ENCODE measurements at places on chromosomes 11 and 22. TPM values are rescaled to one million over a fixed set of nuclear protein-coding genes. Genes with fewer than 3 reads are reported as not detected.

MAJIN gene
- polyA plus RNA-seq, result not detected

ARHGEF17 gene
- 50.3 TPM for polyA plus RNA-seq

DNA sequence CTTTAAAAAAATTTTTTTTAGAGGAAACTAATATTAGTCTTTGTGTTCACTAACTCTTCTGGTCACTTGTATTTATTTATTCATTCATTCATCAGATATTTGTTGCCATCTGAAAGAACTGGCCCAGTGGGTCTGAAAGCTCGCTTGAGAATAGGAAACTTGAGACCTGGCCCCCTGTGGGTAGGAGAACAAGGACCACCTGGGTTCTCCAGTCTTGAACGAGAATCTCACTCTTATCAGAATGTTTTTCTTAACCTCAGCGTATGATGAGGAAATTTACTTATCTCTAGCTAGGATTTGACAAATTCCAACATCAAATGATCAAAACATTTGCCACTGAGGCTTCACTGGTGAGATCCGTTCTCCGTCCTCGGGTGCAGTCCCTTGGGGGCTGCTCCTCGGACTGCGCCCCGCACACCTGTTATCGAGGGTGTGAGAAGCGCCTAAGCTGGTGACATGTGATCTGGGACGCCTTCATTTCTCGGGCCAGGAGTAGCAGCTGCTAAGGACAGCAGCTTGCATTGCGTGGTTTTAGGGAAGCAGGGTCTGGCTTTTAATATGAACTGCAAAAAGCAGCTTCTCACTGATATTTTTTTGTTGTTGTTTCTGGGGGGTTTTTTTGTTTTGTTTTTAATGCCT is 6.3 kb downstream of the C22orf31 start:
- no peak for DNase-seq

CST6 gene
- polyA plus RNA-seq, result not detected

C11orf16 gene
- not detected for polyA plus RNA-seq

OR5D13 gene
- not detected for polyA plus RNA-seq

DNA sequence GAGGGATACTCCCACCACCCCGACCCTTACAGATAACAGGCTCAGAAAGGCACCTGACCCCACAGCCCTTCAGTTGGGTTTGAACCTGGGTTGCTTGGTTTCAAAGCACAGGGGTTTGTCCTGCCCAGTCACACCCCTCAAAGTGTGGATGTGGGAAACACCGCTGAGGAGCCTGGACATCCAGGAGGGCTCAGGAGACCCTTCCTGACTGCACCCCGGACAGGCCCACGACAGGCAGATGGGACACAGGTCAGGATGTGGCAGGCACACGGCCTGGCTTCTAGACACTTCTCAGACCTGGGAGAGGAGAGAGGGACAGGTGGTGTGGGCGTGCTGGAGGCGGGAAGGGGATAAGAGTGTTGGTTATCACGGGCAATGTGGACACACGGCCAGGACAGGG is 932.3 kb downstream of the BRD1 start:
- DNase-seq, result no peak

DNA sequence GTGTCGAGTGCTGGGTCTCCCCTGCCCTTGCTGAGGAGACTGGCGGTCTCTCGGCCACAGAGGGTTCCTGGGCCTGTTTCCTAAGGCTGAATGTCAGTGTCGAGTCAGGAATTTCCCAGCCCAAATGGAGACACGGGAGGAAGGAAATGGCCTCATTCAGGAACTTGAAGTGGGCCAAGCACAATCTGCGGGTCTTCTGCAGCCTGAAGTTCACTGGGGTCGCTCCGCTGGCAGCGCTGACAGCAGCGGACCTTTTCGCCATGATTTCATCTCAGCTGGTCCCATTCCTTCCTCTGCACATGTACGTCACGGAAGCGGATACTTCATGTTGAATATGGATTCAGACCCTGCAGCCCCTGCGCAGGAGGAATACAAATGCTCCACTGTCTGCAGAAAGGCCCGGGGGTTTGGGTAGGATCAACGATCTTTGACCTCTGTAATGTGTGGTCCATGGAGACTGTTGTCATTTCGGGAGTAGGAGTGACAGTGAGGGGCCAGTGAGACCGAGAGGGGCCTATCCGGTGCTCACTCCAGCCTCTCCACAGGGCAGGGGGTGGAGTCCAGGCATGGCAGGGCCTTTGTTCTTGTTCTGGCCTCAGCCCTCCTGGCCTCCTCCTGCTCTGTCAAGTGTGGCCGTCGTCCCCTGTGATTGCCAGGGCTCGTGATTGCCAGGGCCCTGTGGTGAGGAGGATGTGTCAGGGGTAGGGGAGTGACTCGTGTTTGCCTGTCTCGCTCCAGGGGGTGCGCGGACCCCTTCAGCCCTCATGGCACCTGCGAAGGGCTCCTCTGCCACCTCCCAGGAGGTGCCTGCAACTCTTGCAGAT is 402.3 kb downstream of the TBC1D22A start:
- no peak for DNase-seq

- no peak for DNase-seq
These were observed 770 bp downstream of the SLC7A4 start for GRCh38 chr22:21031545-21032036.

DNA sequence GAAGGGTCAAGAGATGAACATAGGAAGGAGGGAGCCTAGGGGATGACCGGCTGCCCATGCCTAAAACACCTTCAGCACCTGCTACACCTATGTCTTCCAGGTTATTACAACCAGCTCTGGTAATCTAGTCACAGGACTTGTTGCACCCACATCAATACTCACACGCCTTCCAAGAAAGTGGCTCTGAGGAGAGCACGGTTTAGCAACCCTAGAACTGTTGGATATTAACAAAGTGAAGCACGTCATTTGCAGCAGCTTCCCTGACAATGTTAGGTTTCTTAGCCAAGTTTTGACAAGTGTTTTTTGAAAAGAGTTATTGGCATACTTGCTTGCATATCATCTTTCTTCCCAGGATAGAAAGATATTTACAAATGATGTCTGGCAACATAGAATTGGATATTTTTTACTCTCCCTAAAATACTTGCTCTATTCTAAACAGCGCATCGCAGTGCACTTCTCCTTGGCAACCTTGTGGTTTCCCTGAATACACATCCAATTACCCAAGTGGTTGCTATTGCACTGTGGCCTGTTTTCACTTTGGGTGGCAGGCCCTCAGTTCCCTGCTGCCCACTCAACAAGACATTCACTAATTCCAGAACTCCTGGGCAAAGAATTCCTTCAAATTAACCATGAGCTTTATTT is 94.3 kb upstream of the ARHGAP42 start:
- DNase-seq, result no peak

GRCh38 chr11:11396301-11397035 is 43.4 kb upstream of the CSNK2A3 start:
- peak; percentile 74 for DNase-seq

- peak; percentile 76 for DNase-seq
These were observed 226.7 kb upstream of the NARS2 start for GRCh38 chr11:78801161-78801884.

TCIRG1 gene
- polyA plus RNA-seq, result 27.8 TPM

DNA sequence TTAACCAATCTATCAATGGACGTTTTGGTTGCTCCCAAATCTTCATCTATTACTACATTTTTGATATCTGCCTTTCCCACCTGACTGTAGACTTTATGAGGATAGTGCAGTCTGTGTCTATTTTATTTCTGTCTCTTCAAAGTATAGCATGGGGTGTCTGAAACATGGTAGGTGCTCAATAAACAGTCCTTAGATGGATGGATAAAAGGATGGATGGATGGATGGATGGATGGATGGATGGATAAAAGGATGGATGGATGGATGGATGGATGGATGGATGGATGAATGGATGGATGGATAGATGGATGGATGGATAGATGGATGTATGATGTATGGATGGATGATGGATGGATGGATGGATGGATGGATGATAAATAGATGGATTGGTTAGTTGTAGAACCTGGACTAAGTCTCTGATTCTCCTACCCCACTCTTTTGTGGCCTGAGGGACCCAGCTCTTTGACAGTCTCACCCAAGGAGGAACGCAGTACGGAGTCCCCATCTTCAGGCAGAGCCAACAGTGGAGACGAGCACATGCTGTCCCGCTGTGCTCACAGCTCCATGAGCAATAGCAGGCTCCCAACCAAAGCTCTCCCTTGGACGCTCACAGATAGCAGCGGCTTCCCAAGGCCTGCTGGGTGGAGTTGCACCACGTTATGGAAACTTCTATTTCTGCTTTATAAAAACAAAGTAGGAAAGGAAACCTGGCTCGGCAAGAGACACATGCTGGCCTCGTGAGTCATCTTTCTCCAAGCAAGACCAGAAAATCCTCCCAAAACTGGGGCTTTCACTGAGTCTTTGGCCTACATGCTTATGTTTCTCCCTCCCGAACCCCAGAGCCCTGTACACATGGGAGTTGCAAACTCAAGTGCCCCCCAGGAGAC is 448.0 kb downstream of the MIAT start:
- peak; percentile 79 for DNase-seq

MN1 gene
- 27.6 TPM for polyA plus RNA-seq

- DNase-seq, result no peak
These were observed 69.9 kb downstream of the PTPRJ start for GRCh38 chr11:48050304-48050703.

DNA sequence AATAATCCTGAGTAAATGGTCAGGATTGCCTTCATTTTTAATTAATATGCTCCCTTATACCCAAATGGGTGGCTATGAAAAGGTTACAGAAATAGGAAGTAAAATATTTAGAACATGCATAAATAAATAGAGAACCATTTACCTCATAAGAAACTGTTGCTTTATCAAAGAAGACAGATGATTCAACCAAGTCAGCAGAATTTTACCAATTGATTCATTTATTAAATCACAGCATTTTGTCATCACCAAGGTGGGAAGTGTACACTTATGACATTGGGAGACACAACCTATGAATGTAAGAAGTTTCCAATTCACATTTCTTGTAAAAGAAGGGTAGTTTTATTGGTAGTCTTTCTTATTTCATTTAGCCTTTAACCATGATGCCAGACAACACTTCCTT is 870.3 kb upstream of the CHORDC1 start:
- no peak for DNase-seq

GRCh38 chr11:62245271-62245753 is 3.3 kb downstream of the SCGB1D2 start:
- no peak for DNase-seq

- DNase-seq, result no peak
These were observed 28.8 kb upstream of the CHKA start for GRCh38 chr11:68150037-68150436.

GVQW3 gene
- polyA plus RNA-seq, result 3.3 TPM

SLC37A4 gene
- 11.4 TPM for polyA plus RNA-seq

DNA sequence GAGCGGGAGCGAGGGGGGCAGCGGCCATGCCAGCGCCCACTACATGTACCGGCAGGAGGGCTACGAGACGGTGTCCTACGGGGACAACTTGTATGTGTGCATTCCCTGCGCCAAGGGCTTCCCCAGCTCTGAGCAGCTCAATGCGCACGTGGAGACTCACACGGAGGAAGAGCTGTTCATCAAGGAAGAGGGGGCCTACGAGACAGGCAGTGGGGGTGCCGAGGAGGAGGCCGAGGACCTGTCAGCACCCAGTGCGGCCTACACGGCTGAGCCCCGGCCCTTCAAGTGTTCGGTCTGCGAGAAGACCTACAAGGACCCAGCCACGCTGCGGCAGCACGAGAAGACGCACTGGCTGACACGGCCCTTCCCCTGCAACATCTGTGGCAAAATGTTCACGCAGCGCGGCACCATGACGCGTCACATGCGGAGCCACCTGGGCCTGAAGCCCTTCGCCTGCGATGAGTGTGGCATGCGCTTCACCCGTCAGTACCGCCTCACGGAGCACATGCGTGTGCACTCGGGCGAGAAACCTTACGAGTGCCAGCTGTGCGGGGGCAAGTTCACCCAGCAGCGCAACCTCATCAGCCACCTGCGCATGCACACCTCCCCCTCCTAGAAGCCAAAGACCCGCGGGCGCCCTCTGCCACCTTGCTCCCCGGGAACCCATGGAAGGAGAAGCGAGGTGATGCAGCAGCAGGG is 20.9 kb upstream of the TMEM191C start:
- no peak for DNase-seq

- no peak for DNase-seq
These were observed 25.4 kb downstream of the MS4A10 start for GRCh38 chr11:60810569-60810968.

DNA sequence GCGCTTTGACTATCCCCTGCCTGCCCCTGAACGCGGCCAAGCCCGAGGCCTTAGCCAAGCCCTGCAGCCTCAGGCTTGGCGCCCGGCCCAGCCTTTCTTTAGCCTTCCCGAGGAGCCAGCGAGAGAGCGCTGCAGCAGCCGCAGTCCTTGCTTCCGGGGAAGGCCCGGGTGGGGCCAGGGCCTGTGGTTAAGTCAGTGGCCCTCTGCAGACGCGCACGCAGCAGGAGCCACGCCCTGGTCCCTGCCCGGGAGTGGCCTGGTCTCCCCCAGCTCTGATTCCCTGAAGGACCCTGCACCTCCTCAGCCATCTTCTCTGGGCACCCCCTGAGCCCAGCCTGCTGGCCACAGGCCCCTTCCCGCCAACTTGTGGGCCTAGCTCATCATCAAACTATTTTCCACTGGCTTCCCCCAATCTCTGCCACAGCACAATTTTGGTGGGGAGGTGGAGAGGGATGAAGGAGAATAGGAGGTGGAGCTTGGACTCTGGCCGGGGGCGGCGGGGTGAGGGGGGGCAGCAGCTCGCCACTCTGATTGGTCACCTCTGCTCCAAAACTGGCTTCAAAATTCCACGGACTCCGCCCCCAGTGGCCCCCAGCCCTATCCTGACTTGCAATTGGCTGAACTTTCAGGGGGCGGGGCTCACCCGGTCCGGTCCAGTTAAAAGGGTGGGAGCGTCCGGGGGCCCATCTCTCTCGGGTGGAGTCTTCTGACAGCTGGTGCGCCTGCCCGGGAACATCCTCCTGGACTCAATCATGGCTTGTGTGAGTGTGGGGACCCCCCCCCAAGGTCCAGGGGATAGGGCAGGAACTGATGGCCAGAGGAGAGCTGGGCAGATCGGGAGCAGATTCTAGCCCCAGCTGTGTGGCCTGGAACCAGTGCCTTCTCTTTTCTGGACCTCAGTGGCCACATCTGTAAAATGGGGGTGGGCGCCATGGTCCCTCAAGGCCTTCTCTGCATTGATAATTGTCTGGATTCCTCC is at the start of gene LGALS1:
TSS of gene LGALS1 (plus strand) at position 686 of the 979 bp plus-strand sequence. CDS start at position 753, 67 bp downstream.
- peak; percentile 97 for DNase-seq

DNA sequence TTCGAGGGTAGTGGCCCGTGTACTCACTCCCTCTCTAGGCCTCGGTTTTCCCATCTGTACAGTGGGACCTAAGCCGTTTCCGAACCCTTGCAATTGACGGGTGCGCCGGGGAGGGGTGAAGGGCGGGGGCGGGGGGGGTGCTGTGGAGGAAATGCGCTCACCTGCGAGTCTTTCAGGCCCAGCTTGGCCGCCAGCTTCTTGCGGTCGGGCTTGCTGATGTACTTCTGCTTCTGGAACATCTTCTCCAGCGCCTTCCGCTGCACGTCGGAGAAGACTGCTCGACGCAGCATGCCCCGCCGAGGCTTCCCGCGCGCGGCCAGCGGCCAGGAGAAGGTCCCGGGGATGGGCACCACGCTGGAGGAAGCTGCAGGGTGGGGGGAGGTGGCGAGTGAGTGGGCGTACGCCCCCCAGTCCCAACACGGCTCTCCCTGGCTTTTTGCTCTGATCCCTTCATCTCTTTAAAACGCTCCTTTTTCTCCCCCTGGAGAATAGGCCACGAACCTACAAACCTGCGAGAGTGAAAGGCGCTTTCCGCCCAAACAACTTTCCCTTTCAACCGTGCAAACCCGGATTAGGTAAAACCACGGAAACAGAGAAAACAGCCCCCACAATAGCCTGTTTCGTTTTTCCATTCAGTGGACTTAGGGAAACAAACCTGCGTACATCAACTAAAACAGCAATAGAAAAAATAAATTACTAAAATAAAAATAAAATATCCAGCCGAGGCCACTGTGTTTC is 3.2 kb downstream of the DBX1 start:
- DNase-seq, result no peak

GRCh38 chr11:134289789-134290188 is 13.6 kb downstream of the GLB1L3 start:
- DNase-seq, result no peak

GRCh38 chr11:123760894-123761293 is 6.6 kb upstream of the OR6X1 start:
- DNase-seq, result no peak

All from muscle of arm (tissue), 14 donors.